ENCODE measurements at places on chromosomes 5 and 9.
A peak's percentile ranks its signal among the peaks of the same experiment; 100 is the strongest.

GRCh38 chr5:112548246-112548881 is 129.3 kb upstream of the EPB41L4A start:
- no peak for DNase-seq

- no peak for DNase-seq
Observed at GRCh38 chr9:73204936-73205335, 53.3 kb downstream of the ANXA1 start.

DNA sequence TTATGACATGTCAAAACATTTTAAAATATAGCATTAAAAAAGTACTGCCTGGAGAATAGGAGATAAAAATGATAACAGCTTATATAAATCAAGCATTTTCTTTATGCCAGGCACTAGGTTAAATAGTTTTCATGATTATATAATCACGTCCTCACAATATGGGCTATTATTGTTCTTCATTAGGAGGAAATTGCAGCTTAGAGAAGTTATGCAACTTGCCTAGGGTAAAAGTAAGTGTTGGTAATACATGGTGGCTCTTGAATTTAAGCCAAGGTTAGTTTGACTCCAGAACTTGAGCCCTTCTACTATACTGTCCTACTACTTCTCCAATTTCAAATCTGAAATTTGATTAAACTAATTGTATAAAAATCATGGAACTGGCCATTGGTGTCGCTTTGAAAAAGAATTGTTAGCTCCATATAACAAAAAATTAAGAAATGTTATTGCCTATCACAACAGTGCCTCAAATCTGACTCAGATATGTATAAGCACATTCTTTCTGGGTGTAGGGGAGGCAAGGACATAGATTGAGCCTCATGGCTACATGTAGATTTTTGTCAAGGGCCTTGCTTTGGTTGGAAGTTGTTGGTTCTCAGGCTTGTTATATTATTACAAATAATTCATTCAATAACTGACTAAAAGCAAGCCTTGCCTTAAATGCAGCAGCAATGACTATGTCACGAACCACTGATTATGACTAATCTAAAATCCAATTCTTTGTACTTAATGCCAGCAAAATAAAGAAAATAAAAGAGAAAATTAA is 223.5 kb upstream of the DAB2 start:
- no peak for DNase-seq

GRCh38 chr5:84862132-84862531 is 477.5 kb upstream of the EDIL3 start:
- no peak for DNase-seq

DNA sequence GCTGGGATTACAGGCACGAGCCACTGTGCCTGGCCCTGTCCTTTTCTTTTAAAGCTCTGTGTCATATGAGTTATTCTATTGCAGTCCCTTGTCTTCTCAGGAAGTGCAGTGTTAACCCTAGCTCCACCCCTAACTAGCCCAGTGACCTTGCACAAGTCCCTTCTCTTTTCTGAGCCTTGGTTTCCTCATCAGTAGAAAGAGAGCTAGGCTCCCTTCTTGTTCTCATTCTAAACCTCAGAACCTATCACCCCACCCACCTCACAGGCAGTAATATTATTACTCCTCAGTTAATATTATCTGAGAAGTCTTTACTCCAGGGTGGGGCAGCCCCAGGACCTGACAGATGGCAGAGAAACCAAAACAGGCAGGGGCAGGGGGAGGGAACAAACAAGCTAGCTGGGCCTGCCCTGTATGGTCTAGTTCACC is 7.2 kb downstream of the CYFIP2 start:
- DNase-seq, result no peak

GRCh38 chr9:26786564-26786963 is 106.0 kb downstream of the CAAP1 start:
- DNase-seq, result no peak

DNA sequence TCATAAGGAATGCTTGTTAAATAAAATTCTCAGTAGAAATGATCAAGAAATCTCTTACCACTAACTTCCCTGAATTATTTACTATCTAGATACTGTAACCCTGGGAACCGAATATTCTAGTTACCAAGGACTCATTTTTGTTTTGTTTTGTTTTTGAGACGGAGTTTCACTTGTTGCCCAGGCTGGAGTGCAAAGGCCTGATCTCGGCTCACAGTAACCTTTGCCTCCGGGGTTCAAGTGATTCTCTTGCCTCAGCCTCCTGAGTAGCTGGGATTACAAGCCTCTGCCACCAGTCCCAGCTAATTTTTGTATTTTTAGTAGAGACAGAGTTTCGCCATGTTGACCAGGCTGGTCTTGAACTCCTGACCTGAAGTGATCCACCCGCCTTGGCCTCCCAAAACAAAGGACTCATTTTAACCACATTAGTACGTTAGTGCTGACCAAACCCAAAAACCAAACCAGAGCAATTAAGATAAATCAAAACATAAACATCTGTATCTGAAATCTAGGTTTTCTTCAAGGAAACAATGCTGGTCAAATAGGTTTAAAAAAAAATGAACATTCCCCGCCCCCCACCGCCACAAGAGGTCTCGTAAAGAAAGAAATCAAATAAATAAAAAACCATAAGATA is 3.7 kb downstream of the TXN start:
- no peak for DNase-seq

DNA sequence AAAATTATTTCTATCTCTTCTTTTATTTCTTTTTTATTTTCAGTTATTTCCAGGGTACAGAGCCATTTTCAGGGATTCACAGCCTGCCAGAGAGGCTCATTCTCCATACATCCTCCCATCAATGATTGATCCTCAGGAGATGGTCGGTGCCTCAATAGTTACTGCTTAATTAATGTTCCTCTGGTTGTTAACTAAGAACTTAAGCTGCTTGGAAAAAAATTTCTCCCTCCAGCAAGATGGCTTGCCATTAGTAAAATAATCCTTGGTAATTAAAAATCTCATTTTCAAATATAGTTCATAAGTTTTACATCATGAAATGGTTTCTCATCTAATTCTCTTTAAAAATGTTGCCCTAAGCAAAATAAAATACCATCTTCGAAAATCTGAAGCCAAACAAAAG is 20.0 kb downstream of the MARCHF11 start:
- DNase-seq, result no peak

DNA sequence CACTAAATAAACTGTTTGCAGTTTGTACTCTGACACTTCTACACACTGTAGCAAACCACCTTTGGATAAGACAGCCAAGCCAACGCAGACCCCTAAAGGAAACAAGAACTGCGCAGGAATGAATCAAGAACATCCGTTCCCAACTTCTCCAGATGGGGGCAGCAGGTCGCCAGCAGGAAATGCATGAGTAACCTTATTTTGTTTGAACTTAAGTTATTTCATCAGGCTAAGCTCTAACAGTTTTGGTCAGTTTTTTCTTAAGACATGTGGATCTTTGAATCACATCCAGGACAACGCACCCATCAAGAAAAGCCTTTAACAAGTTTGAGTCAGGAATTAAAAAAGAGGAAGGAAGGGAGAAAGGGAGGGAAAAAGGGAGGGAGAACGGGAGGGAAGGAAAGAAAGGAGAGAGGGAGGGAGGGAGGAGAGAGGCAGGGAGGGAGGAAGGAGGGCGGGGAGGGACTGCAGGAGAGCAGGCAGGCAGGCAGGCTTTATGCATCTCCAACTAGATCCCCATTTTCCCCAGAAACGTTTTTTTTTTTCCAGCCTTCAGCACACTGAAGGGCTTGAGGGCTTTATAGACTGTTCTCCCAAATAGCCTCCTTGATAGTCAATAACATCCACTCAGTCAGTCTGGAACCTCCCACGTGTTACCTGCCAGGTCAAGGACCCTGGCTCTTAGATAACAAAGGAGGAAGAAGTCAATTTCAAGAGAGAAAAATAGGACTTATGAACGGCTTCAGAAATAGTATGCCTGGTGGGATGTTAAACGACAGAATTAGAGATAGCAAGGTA is 22.2 kb downstream of the BHMT start:
- DNase-seq, result peak; percentile 26

DNA sequence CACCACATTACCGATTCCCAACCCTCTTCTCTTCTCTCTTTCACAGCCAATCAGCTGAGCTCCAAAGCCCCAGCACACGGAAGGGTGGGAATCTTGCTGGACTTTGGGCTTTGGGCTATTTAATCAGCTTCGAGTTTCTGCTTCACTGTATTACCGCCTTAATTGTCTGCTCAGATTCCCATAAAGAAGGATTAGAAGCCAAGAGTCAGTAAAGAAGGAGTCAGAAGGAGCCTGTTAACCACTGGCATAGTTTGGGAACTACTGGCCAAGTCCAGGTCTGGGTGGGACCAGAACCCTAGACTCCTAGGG is 4.4 kb downstream of the SPRY4 start:
- DNase-seq, result no peak

DNA sequence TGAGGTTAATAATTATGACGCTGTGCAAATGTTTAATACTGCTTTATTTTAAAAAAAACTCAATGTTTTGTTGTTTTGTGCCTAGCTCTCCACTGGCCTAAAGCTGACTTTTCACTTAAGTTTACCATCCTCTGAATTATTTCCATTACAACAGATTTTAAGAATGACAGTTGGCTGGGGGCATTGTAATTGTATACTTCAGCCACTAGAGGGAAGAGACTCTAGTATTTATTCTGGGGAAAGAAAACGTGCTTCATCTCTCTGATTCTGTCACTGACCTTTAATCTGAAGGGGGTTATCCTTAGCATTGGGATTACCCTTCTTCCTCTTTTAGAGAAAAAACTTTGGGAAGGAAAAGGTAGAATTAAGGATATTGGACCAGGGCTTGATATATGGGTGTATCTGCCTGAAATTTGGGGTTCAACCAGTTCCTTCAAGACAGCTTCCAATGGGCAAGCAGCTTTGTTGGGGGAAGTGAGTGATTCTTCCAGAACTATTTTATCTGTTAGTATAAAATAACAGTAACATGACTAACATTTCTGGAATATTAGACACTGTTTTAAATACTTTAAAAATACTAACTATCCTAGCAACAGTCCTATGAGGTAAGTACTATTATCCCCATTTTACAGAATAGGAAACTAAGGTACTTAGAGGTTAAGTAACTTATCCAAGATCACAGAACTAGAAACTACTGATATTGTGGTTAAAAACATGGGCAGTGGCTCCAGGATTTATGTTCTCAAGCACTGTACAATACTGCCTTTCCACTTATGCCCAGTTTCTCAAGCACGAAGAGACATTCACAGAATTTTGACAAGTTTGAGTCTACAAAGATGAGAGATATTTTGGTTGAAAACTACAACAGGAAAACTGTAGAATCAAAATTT is 208.4 kb downstream of the CD180 start:
- no peak for DNase-seq

- DNase-seq, result no peak
Observed at GRCh38 chr5:978054-978453, 30.5 kb upstream of the NKD2 start.

- DNase-seq, result no peak
Observed at GRCh38 chr5:176630681-176631222, 277 bp downstream of the EIF4E1B start.

DNA sequence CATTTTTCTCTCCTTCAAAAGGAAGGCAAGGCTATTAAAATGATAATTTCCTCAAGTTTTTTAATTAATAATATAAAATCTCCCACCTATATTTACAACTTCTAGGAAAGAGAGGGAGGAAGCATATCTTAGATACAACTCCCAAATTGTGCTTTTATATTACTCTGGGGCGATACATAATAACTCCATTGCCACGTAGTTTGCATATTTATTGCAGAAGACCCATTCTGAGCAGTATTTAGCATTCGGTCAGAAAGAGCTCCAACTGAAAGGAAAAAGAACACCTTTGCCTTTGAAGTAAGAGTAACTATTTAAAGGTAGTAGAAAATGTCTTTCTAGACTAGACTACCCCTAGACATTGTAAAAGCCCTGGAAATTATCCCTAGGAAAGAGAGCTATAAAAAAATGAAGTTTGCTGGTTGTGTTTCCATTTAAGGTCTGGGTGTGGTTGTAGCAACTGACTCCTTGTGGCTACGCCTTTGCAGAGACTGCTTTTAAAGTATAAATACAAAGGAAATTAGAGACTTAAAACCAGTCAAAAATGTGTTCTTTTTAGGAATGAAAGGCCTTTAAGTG is 566.1 kb downstream of the ZNF608 start:
- DNase-seq, result no peak

DNA sequence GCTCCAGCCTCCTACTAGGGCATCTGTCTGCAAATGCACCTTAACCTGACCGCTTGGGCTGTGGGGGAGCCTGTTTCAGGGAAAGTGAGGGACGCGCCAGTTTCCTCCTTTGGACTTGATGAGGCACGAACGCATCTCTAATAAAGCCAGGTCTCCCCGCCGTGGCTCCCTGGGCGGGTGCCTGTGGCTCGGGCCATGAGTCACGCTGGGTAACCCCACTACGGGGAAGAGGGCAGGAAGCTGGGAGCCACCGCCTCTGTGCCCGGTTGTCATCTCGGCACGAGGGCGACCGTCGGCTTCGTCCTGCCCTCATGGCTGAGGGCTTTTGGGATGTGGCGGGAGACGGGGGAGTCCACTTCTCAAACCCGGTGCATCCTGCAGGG is 12.1 kb downstream of the NOTCH1 start:
- DNase-seq, result peak; percentile 49

GRCh38 chr5:159199225-159199624 is 10.1 kb downstream of the RNF145 start:
- DNase-seq, result no peak

DNA sequence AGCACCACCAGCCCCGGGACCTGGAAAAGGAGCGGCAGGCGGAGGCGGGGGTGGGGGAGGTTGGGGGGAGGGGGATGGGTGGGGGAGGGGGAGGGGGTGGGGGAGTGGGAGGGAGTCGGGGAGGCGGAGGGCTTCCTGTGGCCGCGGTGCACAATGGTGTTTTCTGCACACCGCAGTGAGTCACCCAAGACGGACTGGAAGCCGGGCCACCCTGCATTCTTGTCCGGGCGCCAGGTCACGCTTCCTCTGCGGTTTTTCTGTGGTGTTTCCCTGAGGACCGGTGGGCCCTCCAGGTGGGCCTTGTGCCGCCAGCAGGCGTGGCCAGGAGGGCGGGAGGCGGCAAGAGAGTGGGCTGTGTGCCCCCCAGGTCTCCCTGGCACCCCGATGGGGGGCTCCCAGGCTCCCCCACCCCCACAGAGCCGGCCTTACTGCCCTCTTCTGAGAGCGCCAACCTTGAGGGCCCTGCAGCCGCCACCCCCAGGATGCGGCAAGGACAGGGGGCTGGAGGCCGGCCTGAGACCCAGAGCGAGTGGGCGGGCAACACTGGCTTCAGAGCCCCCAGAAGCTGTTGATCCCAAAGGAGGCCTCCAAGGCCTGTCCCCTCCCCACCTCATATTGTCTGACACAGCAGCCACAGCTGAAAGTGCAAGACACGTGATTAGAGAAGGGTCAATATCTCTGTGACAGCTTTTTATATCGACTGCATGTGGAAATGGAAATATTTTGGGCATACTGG is 11.1 kb downstream of the EXD3 start:
- DNase-seq, result no peak

DNA sequence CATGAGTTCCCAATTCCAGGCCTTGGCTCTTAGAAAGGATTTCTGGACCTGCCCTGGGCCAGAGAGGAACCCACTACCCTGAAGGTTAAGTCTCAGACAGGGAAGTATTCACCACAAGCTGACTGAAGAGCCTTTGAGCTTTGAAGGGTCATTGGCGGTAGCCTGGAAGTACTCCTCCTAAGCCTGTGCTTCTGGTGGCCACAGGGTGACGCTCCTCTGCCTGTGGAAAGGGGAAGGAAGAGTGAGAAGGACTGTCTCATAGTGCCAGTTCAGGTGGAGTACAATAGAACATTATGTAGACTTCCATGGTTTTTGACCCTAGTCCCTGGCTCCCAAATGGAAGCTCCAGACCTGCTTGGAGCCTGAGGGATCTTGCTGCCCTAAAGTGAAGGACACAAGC is 1233.2 kb upstream of the CDH6 start:
- no peak for DNase-seq
